NCI-H69 (cell line): ENCODE measurements at places on chromosomes 2 and 18.

GRCh38 chr2:238875471-238876231 lies 27.8 kb downstream of the TWIST2 start:
- DNase-seq, result no peak

- peak; percentile 93 for DNase-seq
These were observed 114.4 kb upstream of the HAAO start for GRCh38 chr2:42906557-42907411.

- no peak for DNase-seq
These were observed 88.4 kb upstream of the NRP2 start for GRCh38 chr2:205593891-205594290.

DNA sequence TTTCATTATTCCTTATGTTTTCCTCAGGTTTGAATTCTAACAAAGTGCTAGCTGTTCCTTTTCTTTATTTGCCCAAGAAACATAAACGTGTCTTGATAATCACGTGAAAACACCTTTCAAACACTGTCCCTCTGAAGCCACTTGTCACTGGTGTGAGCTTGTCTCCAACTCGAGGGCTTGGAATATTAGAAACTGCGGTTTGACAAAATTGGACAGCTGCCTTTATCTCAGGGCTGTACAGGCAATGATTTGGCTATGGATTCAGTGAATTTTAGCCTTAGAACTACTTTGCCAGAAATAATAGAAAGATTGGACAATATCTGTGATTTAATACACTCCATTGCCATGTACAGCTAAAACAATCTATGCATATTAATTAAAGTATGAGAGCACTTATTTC lies 763.0 kb upstream of the ACVR2A start:
- DNase-seq, result no peak

DNA sequence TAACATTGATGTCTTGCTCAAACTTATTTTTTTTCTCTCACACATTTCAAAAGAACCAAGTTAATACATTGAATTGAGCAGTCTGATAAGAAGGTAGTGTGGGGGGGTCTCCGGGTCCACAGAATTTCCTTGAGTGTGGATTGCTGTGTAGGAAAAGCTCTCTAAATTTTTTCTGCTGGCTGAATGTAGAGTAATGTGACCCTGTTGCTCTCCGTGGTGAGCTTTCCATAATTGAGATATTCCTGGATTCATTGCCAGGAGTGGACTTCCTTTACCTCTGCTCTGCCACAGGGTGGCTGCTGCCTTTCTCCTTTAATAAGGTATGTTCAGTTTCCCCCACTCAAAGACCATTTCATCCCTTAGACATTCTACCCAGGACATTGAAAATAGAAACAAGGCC lies 50.9 kb downstream of the PKP4 start:
- peak; percentile 25 for DNase-seq
